ENCODE measurements at places on chromosomes 12 and 14.

- DNase-seq, result peak; percentile 88
Measured at GRCh38 chr14:49954171-49954631, 61.3 kb downstream of the ARF6 start.

GRCh38 chr14:28778138-28779117, 11.8 kb downstream of the FOXG1 start:
- DNase-seq, result no peak

DNA sequence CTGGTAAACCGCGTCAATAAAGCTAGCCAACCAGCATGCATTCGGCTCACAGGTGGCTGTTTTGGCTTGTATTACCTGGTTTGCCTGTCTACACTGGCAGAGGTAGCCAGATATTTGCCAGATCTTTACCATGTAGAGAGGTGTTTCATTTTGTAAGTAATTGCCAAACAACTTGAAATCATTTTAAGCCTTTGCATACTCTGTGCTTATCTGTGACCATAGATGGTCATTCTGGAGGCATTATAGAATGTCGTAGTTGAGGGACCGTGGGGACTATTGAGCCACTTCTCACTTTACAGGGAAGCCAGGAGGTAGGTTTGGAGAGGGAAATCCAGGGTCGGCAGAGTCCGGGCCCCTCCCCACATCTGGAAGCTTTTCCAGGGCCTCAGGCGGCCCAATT, 5.9 kb downstream of the ADGRD1 start:
- DNase-seq, result no peak

DNA sequence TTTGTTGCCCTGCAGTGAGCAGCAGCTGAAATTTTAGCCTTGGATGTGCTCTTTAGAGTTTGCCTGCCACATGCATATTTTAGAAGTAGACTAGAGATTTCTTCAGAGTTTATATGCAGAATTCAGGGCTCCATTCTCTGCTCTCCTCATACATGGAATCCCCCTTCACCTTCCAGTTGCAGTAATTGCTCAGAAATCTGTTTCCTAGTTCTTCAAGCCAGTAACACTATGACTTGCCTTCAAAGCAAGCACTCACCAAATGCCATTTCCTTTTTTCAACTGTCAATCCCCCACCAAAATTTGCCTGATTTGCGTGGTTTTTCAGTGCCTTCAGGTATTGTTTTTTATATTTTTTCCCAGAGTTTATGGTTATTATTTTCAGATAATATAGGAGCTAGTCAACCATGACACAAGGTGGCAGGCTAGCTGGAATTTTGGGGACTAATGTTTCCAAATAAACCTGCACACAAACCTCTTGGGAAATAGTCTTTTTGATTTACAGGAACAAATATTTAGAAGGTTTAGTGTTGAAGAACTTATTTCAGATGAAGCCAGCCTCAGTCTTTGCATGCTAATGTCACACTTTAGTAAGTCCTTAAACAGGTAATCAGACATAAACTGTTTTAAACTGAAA, 79.2 kb downstream of the ASCL1 start:
- no peak for DNase-seq

- no peak for DNase-seq
Measured at GRCh38 chr14:60002819-60003492, 83.0 kb downstream of the LRRC9 start.

- DNase-seq, result no peak
Measured at GRCh38 chr12:102390068-102390467, 90.3 kb downstream of the IGF1 start.

- DNase-seq, result no peak
Measured at GRCh38 chr12:89919241-89919906, 210.7 kb upstream of the ATP2B1 start.

- no peak for DNase-seq
Measured at GRCh38 chr14:33505266-33505962, 445.5 kb downstream of the EGLN3 start.

DNA sequence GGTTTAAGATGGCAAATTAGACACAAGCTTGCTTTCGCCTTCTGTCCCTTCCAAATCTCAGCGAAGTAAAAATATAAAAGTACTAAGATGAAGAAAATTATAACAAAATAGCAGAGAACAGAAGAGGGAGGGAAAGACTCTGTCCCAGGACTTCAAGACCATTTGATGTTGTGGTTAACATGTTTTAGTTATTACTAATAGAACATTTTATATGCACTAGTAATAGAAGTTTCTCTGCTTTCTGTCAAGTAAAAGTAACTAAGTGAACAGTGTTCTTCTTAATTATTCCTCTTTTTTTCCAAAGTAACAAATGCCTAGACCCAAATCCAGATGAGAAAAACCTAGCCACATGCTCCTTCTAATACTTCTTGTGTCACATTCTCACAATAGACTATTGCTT, 85.1 kb upstream of the DAAM1 start:
- no peak for DNase-seq

DNA sequence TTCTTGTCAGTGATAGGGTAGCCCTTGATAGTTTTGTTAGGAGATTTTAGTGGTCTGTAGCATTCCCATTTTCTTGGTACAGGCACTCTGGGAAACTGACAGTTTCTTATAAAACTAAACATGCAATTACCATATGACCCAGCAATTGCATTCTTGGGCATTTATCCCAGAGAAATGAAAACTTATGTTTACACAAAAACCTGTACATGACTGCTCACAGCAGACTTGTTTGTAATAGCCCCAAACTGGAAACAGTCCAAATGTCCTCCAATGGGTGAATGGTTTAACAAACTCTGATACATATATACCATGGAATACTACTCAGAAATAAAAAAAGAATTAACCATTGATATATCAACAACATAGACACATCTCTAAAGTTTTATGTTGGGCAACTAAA, 75.5 kb downstream of the BORCS5 start:
- peak; percentile 86 for DNase-seq

- DNase-seq, result no peak
Measured at GRCh38 chr14:93870377-93870776, 56.8 kb upstream of the FAM181A start.

- DNase-seq, result no peak
Measured at GRCh38 chr14:71592361-71592760, 339.9 kb upstream of the RGS6 start.

GRCh38 chr12:126895951-126896913, 1370.7 kb upstream of the TMEM132C start:
- DNase-seq, result no peak

- no peak for DNase-seq
Measured at GRCh38 chr12:110093631-110094311, 30.4 kb upstream of the IFT81 start.

DNA sequence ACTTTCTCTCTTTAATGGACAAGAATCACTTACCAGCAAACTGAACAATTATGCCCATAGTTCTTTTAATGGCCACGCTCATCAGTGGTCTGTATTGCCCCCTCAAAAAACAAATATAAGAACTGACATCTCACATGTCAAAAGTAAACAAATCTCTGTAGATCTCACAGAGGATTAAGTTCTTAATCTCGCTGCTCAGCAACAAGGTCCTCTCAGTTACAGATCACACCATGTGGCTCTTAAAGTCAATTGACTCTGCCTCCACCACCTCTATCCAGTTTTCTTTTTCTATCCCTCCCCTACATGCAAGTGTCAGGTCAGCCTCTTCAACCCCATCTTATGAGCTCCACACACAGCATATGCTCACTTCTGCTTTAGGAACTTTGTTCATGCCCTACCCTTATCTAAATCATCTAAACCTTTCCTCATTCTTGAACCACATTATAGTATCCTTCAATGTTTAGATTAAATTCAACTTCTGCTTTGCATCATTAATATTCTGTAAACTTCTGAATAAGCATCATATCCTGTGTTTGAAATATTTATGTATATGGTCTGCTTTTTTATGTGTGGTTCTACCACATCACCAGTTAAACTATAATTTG, 7.2 kb downstream of the ADAM20 start:
- no peak for DNase-seq

DNA sequence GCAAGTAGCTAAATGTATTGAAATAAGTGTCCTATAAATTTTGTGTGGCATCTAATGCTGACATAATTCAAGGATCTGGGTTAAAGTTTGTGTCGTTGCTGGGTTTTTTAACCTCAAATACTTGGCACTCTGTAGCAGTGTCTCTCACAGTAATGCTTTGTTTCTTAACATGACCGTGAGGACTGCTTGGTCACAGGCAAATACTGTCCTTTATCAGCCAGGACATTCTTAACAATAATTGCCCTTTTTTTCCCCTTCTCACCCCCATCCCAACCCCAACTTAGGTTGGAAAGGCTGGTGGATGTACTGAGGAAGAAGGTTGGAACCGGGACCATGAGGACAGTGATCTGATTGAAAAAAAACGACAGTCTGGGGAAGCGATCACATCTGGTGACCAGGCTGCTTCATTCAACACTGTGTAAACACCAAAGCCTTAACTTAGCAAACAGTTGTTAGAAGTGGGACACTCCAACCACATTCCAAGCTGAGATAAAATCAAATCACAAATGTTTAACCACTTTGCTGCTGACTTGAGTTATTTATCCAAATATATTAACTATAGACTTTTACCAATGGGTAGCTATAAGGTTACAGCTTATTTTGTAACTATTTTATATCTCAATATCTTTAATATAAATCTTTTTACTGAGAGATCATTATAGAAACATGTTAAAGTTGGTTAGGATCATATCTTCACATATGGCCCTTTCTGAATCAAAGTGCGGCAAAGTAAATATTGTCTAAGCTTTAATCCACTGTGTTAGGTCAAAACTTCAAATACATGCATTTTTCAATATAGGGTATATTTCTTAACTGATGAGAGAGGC, 48.2 kb downstream of the FOXA1 start:
- DNase-seq, result peak; percentile 31

DNA sequence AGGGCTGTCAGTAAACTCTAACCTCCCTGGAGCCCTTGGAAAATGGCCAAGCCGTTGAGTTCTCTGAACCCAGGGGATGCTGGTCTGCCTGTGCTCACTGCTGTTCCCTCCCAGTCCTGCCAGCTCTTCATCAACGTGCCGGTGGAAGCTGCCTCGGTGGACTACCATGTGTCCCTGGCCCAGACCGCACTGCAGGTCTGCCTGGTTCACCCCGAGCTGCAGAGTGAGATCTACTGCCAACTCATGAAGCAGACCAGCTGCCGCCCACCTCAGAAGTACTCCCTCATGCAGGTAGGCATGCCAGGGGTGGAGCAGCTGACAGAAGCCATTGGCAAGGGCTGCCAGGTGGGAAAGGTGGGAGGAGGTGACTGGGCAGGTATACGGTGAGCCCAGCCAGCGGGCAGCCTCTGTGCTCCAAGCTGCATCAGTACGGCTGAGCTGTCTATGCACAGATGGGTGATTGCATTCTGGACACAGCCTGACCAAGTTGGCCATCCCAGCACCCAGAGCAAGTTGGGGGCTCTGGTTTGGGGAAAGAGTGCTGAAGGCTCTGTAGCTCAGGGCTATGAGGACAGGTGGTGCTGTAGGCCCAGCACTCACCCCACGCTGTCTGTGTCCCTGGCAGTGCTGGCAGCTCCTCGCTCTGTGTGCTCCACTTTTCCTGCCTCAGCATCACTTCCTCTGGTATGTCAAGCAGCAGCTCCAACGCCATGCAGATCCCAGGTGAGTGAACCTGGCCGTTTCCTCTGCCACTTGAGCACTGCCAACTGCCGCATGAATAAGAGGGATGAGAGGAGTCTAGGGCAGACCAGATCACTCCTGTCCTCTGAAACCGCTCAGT, 21.9 kb downstream of the PIGH start:
- DNase-seq, result no peak

DNA sequence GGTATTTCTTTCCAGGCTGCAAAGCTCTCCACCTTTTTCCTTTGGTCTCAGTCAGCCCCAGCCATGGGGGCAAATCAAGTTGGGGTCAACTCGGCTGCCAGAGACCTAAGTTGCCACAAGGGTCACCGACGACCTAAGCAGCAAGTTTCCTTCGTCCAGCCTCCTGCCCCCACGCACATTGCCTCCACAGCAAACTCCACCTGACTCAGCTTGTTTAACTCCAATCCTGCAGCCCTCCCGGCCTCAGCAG, 767 bp upstream of the KCNMB4 start:
- no peak for DNase-seq

DNA sequence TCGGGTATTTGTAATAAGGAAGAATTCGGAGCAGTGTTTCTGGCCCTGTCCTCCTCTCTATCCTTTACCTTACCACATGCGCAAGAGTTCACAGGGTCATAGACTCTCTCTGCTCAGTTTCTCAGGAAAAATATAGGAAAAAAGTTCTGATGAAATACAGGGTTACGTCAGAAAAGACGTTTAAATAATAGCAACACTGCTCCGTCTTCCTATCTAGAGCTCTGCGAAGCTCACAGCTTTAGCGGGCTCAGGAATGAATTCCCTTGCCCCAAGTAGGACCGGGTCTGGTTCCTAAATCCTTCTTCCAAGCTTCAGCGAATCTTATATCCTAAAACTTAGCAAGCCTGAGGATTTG, 365 bp downstream of the CCDC59 start:
- no peak for DNase-seq

- DNase-seq, result no peak
Measured at GRCh38 chr12:102659200-102659911, 179.0 kb upstream of the IGF1 start.

DNA sequence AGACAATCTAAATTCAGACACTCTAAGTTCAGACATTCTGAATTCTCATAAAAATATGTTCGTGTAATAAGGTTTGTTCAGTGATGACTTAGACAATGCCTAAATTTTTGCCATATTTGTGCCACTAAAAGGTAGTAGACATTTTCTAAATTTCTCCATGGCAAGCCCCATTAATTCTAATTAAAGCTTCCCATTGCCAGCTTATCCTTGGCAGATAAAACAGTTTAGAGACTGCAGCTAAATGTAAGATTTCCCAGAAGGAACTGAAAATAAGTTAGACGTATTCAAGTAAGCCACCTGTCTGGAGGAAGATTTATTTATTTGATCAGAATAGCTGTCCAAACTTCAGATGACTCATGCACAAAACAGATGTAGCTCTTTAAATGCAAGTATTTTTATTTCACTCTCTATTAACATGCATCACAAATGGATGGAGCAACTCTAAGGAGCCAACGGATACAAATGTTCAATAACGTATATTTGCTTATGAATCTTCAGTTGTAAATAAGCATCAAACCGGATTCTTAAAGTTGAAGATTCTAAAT, 130.4 kb downstream of the SLC2A13 start:
- DNase-seq, result no peak

DNA sequence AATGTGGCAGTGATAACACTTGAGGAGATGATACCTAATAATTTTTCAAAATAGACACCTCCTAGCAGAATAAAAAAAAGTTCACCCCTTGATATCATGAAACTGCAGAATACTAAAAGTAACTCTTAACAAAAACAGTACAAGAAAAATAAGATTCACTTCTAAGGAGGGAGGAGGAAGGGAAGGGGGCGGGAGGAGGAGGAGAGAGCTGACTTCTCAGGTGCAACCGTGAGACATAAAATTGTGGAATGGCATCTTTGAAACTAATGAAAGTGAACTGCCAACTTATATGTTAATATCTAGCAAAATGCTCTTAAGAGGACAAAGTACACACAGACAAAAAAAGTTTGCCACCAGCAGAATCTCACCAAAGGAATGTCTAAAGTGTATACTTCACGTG, 115.8 kb downstream of the SCFD1 start:
- no peak for DNase-seq

GRCh38 chr12:132545164-132545953, 55.4 kb downstream of the FBRSL1 start:
- no peak for DNase-seq

GRCh38 chr14:21846227-21846885, 172.7 kb upstream of the OR4E1 start:
- DNase-seq, result no peak

- DNase-seq, result no peak
Measured at GRCh38 chr12:1226951-1227350, 235.9 kb downstream of the ERC1 start.

- DNase-seq, result peak; percentile 77
Measured at GRCh38 chr14:49853572-49854375, 1.2 kb upstream of the NEMF start.

All from fibroblast of gingiva (primary cell).